ENCODE measurements at places on chromosomes 1 and 21.

DNA sequence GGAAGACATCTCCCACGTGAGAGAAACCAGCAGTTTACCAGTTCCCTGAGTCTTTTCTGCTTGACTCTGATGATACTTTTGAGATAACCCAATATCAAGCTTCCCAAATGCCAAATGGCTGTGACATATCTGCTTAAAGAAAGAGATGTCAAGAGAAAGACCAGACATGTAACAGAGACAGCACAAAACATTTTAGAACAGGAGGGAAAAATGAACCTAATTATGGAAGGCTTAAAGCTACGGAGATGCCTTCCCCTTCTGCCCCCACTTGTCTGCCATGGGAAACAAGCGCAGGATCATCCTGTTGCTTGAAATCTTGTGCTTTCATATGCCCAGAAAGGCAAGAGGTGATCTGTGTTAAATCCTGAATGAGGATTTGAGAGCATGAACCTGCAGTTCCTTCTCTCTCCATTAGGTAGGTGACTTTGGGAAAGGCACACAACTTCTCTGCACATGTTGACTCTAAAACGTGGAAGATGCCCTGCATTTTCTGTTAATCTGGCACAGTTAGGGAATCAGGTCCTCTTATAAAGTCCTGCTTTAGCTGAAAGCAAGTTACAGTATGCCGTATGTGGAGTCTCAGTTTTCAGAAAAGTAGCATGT is 46.7 kb upstream of the MTR start:
- no peak for DNase-seq

DNA sequence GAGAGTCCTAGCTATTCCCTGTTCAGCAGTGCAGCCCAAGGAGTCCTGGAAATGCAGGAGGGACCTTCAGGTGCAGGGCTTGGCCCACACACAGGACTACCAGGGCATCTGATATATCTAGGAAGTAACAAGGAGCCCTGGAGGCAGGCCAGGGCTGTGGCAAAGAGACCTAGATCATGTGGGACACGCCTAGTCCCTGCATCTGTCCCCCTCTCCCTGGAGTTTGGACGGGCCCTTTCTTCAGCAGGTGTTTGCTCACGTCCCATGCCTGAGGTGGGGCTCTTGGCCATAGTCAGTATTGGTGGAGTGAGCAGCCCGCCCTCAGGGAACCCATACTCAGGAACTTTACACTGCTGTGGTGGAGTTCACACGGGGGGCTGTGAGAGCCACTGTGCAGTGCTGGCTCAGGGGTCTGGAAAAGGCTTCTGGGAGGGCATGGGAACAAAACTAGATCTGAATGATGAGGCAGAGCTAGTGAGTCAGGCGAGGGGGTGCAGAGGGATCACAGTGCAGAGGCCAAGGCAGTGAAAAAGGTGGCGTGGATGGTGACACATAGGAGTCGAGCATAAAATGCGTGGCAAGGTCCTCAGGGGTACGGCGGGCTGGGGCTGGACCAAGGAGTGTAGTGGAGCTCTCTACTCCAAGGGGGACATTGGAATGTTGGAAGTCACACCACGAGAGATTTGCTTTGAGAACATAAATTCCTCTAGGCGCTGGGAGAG is 25.6 kb downstream of the TMEM53 start:
- no peak for DNase-seq

GRCh38 chr1:9294405-9294773 is 1.7 kb downstream of the SPSB1 start:
- DNase-seq = no peak

DNA sequence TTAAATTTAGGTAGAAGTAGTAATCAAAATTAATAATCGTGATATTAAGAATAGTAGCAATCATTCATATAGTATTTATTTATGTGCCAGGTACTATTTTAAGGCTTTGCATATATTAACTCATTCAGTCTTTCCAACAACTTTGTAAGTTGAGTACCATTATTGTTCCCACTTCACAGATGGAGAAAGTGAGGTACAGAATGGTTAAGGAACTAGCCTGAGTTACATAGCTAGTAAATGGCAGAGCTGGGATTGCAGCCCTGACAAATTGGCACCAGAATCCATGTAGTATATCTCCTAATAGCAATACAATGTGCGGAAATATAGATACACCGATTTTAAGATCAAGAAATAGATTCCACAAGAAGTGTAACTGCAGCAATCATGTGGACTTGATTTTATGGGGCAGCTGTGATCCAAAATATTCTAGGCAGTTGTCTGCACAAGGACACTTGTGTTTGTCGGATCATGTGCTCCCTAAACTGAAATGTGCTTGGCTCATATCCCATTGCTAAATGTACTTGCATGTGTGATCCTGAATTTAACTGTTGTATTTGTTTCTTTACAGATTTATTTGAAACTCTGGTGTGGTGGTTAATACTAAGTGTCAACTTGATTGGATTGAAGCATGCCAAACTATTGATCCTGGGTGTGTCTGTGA is 5.8 kb upstream of the GTF2B start:
- no peak for DNase-seq

- no peak for DNase-seq
These were observed 212.8 kb downstream of the DSCAM start for GRCh38 chr21:40634141-40634540.

All from trophoblast cell (in vitro differentiated cells and primary cell).